ENCODE measurements at places on chromosomes 6 and 20.

- DNase-seq, result no peak
- peak overlapping the region; percentile 87 for H3K27ac ChIP-seq
- H3K36me3 ChIP-seq, result peaks cover 4% of the 10 kb centered on the region
Observed at GRCh38 chr6:3119040-3119723, 671 bp downstream of the BPHL start.

DNA sequence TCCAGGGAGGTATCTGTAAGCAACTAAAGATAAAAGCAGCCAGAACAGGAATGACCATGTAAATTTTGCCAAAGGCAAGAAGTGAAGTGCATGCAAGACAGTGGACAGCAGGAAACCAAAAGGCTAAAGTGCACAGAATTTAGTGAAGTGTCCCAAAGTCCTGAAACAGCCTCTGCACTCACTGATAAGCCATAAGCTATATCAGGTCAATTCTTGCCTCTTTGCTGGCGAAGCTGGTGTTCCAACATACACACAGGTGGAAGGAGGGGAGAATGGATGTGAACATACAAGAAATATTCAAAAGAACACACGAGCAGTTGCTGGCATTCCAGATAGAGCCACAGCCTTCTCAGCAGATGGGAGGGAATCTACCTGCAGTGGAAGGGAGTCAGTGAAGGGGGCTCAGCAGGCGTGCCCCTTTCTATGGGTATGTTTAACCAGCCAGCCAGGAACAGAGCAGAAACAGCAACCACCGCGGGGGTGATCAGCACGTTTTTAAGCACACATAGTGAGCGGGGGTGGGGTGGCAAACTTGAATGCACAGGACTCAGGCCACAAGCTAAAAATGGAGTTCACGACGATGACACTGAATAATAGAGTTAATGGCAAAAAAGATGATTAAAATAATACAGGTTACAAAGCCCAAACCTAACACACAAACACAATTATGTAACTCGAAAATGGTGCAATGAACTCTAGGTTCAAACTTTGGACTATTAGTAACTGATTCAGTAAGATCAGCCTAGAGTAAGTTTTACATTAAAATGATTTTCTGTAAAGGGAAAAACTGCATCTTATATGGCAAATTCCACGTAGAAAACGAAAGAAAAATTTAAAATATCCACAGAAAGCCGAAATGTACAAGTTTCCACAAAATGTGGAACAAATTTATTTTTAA lies 1.2 kb downstream of the ECI2 start:
- no peaks in the 10 kb centered on the region for H3K27me3 ChIP-seq
- H3K36me3 ChIP-seq, result peaks cover 22% of the 10 kb centered on the region
- H3K27ac ChIP-seq, result peak overlapping the region; percentile 71
- H3K4me1 ChIP-seq, result peaks cover 28% of the 10 kb centered on the region

DNA sequence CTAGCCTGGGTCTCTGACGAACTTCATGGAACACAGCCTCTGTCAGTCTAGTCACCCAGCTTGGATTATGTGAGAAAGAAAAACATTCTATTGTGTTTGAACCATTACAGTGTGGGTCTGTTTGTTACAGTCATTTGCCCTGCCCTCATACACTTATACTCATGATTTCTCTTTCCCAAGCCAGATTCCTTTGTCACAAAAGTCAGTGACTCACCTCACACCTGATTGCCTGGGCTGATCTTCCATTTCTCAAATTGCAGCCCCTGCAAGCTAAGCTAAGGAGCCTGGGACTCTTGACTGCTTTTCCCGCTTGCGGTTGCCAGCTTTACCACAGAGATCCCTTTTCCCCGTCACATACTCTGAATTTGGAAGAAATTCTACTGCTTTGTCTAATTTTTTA lies 395.9 kb downstream of the SAMD5 start:
- H3K36me3 ChIP-seq, result no peaks in the 10 kb centered on the region
- no peak for DNase-seq
- no peaks in the 10 kb centered on the region for H3K4me1 ChIP-seq
- no peak overlapping the region for H3K4me3 ChIP-seq

- no peaks in the 10 kb centered on the region for H3K36me3 ChIP-seq
- H3K27me3 ChIP-seq, result no peaks in the 10 kb centered on the region
- no peak overlapping the region for H3K27ac ChIP-seq
- no peaks in the 10 kb centered on the region for H3K4me1 ChIP-seq
- H3K4me3 ChIP-seq, result no peak overlapping the region
Observed at GRCh38 chr6:18317850-18318249, 53.5 kb upstream of the DEK start.

DNA sequence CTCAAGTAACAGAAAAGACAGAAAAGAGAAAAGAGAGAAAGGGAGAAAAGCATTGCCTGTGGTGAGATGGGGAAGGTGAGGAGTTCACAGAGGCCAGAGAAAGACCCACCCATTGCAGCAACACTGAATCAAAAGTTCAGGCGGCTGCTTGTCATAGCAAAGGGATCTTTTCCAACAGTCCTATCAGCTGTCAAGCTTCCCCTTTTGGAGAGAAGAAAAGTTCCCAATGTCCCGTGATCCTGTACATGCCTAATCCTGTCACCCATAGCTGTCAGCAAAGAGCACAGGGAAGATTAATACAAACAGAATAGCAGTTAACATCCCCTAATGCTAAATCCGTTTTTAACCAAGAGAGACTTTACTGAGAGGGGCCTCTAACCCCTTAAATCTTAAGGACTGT lies 8.9 kb upstream of the TRIM38 start:
- no peaks in the 10 kb centered on the region for H3K36me3 ChIP-seq
- H3K4me1 ChIP-seq, result peaks cover 8% of the 10 kb centered on the region
- no peak overlapping the region for H3K4me3 ChIP-seq
- no peak for DNase-seq
- no peak overlapping the region for H3K27ac ChIP-seq
- no peaks in the 10 kb centered on the region for H3K27me3 ChIP-seq

DNA sequence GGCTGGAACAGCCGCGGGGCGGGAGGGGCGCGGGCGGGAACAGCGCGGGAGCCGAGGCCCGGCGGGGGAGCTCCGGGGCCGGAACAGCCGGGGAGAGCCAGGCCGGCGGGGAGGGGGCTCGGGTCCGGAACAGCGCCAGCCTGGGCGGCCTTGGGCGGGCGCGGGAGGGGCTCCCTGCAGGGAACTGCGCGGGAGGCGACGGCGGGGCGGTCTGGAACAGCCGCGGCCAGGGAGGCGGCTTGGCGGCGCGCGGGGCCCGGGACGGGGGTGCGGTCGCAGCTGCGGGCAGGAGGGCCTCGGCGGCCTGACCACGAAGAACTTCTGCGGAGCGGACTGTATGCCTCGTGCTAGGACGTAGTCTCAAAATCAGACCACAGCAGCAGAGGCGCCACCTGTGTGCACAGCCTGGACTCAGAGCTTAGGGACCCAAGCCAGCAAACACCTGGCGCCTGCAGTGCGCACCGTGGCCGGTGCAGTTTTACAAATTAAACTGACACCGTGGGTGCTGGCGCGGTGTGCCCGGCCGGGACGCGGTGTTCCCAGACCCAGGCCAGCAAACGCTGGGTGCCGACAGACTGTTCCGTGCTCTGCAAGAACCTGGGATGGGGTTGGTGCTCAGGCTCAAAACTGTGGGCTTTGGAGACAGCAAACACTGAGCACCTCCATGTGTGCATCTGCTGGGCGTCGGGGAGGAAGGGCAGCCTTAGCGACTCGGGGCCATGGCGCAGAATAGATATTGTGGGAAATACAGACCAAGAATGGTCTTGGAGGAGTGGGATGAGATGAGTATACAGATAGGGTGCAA lies 572 bp downstream of the ZNF341 start:
- H3K27ac ChIP-seq, result peak overlapping the region; percentile 62
- DNase-seq, result peak; percentile 89
- H3K27me3 ChIP-seq, result no peaks in the 10 kb centered on the region
- H3K36me3 ChIP-seq, result no peaks in the 10 kb centered on the region
- H3K4me1 ChIP-seq, result peaks cover 21% of the 10 kb centered on the region

- no peaks in the 10 kb centered on the region for H3K36me3 ChIP-seq
- no peak for DNase-seq
- H3K27me3 ChIP-seq, result no peaks in the 10 kb centered on the region
Observed at GRCh38 chr20:32541323-32542258, 43.5 kb downstream of the NOL4L start.

DNA sequence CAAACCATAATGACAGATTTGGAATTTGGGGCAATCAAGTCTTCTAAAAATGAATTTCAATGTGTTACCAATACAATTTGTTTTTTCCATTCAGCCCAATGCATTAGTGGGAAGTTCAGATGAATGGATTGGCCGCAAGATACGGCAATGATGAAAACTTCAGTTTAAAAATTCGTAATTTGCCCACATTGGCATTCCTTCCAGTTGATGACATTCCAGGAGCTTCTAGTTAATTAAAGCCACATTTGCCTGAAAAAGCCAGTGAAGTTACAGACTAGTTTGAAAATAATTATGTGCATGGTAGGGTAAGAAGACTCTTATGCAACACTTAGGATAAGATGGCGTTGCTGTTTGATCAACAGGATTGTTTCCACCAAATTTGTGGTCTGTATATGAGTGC lies 46.2 kb downstream of the NHLRC1 start:
- DNase-seq, result no peak
- H3K36me3 ChIP-seq, result no peaks in the 10 kb centered on the region
- no peak overlapping the region for H3K4me3 ChIP-seq

DNA sequence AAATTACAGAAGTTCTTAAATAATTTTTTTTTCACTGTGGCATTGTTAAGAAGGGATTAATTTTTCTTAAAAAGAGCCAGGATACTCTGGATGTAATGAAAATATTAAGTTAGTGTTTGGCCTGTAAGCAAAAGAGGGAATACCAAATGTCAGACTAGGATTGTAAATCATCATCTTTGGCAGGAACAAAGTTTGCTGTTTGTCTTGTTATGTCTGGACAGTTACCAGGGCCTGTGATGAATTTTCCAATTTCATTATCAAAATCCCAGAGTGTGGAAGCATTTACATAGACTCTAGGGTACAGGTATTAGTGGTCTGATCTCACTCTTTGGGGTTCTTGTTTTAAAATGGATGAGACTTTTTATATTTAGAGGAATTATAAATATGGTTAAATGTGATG lies 26.1 kb downstream of the CEP57L1 start:
- no peak overlapping the region for H3K27ac ChIP-seq
- H3K4me3 ChIP-seq, result no peak overlapping the region
- DNase-seq, result no peak
- H3K27me3 ChIP-seq, result no peaks in the 10 kb centered on the region
- peaks cover 13% of the 10 kb centered on the region for H3K4me1 ChIP-seq
- H3K36me3 ChIP-seq, result no peaks in the 10 kb centered on the region

DNA sequence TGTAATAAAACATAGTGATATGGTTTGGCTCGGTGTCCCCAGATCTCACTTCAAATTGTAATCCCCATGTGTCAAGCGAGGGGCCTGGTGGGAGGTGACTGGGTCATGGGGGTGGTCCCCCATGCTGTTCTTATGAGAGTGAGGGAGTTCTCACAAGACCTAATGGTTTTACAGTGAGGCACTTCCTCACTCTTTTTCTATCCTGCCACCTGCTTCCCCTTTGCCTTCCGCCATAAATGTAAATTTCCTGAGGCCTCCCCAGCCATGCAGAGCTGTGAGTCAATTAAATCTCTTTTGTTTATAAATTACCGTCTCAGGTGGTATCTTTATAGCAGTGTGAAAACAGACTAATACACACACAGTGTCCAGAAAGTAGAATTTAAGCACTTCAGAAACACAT lies 78.5 kb downstream of the REPS1 start:
- no peak overlapping the region for H3K4me3 ChIP-seq
- no peak overlapping the region for H3K27ac ChIP-seq
- peaks cover 54% of the 10 kb centered on the region for H3K36me3 ChIP-seq
- no peaks in the 10 kb centered on the region for H3K27me3 ChIP-seq

DNA sequence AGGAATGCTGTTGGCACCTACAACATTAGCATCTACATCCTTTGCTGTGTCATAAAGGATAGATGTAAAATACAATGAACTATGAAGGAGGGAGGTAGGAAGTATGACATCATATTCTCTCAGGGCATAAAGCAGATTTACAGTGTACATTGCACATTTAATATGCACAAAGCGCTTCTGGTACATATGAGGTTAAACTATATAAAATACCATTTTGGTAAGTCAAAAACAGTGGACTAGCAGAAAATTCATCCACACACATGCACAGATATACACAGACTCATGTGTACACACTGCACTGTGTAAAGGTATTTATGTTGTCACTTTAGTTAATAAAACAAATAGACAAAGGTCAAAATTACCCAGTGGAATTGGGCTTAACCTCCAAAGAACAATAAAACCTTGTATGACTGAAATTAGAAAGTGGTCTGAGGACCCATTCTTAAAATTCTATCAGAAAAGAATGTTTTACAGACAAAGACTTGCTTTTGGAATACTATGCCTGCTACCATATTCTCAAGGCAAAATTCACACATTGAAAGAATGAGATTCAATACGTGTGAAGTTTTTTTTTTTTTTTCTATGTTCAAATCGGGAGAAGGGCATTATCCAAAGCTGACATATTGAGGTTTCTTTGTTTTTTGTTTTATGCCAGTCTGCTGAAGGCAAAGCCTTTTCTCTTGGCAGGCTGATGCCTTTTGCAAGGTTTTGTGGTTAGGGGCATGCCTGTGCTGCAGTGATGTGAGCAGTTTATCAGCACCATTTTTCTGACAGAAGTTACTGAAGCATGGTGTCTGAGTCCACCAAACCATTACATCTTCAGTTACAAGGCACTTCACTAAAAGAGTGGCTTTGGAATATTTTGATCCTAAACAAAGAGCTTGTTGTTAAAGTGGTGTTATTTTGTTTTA lies 199.0 kb downstream of the PLCB1 start:
- H3K27ac ChIP-seq, result no peak overlapping the region
- H3K36me3 ChIP-seq, result no peaks in the 10 kb centered on the region
- DNase-seq, result no peak
- H3K4me3 ChIP-seq, result no peak overlapping the region
- H3K27me3 ChIP-seq, result no peaks in the 10 kb centered on the region

DNA sequence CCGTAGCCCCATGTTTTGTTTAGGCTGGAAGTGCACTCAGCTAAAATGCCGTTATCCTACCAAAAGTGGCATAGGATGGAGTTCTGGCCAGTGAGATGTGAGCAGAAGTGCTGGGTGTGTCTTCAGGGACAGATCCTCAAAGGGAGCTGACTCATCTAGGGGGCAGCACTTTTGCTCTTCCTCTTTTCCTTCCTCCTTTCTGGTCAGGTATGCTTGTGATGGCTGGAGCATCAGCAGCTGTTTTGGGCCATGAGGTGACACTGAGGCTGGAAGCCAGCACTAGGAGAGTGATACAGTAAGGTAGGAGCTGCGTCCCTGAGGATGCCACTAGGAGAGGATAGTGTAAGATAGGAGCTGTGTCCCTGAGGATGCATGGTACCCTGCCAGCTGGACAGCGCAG lies 4.6 kb upstream of the OSBPL2 start:
- DNase-seq, result no peak
- peaks cover 9% of the 10 kb centered on the region for H3K4me1 ChIP-seq
- H3K27me3 ChIP-seq, result no peaks in the 10 kb centered on the region
- no peak overlapping the region for H3K4me3 ChIP-seq

- peak; percentile 34 for DNase-seq
- H3K27ac ChIP-seq, result peak overlapping the region; percentile 36
- no peaks in the 10 kb centered on the region for H3K27me3 ChIP-seq
- H3K4me1 ChIP-seq, result peaks cover 24% of the 10 kb centered on the region
- H3K4me3 ChIP-seq, result no peak overlapping the region
Observed at GRCh38 chr20:63940472-63941266, 15.5 kb downstream of the UCKL1 start.

GRCh38 chr6:101784094-101784493 lies 390.6 kb downstream of the GRIK2 start:
- H3K4me1 ChIP-seq, result no peaks in the 10 kb centered on the region
- H3K27ac ChIP-seq, result no peak overlapping the region
- no peaks in the 10 kb centered on the region for H3K36me3 ChIP-seq
- no peak for DNase-seq
- H3K4me3 ChIP-seq, result no peak overlapping the region
- H3K27me3 ChIP-seq, result no peaks in the 10 kb centered on the region

All from CD4-positive, alpha-beta memory T cell (primary cell).